ENCODE measurements at places on chromosomes 5 and 9.

DNA sequence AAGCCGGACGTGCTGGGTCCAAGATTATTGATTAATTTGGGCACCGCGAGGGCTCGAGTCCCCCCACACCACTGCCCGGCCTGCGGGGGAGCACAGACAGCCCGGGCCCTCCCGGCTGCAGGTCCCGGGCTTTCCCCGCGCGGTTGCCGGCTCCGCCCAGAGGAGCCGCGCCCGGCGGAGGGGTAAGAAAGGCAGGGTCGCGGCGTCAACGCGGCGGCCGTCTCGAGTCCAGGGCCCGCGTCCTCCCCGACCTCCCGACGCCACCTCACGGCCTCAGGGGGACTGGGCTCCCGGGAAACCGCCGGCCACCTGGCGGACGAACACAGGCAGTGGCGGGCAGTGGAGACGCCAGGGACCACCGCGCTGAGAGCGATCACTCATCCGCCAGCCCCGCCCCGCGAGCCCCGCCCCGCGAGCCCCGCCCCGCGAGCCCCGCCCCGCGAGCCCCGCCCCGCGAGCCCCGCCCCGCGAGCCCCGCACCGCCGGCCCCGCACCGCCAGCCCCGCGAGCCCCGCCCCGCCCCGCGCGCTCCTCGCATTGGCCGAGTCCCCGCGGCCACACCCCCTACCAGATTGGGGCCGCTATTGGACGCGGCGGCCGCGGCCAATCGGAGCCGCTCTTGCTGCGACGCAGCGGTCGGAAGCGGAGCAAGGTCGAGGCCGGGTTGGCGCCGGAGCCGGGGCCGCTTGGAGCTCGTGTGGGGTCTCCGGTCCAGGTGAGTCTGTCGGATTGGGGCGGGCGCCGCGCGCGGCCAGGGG, at the start of gene MRPL41:
TSS of gene MRPL41 (plus strand) at position 616 of the 758 bp plus-strand sequence. CDS start 203 bp downstream, outside the sequence.
- DNase-seq, result no peak

DNA sequence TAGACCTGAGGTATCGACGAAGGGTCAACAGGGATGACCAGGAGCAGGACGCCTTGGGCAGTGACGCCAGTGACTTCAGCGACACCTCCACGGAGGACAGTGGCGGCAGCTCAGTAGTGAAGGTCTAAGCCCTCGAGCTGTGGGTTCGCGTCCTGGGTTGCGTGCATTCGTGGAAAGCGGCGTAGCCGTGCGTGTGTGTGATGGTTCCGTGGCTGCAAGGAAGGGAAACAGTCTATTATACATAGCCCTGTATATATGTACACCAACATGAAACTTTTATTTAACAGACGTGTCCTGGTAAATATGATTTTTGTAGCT, 8.4 kb downstream of the PPP1R26 start:
- DNase-seq, result no peak

DNA sequence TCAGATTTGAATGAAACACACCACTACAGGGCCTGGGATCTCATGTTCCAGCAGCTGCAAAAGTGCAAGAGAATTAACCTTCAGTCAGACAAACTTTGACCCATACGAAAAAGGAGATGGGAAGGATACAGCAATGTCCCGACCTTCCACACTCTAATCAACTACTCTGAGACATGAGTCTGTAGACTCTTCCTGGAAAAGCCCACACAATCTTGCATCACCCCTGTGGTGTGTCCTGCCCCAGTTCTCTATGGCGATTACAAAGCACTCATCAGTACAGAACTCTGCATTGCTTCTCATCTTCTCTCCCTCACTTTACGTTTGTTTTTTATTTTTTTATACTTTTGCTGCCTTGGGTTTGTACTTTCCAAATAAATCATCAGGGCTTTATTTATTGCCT, 241.0 kb upstream of the KIF2A start:
- DNase-seq, result no peak

- no peak for DNase-seq
Observed at GRCh38 chr9:70493029-70493428, 78.6 kb upstream of the KLF9 start.

- DNase-seq, result no peak
Observed at GRCh38 chr9:89647366-89648128, 42.7 kb downstream of the GADD45G start.

- no peak for DNase-seq
Observed at GRCh38 chr5:148853868-148854267, 27.5 kb downstream of the ADRB2 start.

DNA sequence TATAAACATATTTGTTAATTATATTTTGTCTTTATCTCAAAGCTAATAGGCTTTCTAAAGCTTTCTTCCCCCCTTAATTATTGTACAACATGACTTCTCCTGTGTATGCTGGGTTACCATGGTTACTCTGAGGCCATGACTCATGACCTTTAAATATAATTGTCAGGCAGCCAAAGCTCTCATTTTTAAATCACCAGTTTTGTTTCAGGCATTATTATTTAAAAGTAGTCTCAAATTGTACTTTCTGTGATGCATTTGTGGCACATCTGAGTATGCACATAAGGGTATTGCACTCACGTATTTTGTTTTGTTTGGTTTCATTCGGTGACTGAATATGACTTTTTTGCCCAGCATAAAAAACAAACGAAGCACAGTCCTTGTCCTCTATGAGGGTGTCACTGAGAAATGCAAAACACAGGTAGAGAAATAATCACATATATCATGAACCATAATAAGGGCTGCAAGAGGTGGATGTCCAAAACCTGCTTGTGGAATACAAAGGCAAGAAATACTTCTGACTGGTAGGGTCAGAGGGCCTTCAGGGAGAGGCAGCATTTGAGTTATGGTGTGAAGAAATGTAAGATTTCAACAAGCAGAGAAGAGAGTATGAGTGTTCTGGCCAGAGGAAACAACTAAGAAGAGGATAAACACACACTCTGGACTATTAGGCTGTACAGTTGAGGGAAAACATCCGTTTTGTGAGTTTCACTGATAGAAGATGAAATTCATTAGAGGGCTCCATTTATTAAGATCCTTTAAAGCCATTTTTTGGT, 2.1 kb downstream of the CCDC192 start:
- DNase-seq, result no peak

DNA sequence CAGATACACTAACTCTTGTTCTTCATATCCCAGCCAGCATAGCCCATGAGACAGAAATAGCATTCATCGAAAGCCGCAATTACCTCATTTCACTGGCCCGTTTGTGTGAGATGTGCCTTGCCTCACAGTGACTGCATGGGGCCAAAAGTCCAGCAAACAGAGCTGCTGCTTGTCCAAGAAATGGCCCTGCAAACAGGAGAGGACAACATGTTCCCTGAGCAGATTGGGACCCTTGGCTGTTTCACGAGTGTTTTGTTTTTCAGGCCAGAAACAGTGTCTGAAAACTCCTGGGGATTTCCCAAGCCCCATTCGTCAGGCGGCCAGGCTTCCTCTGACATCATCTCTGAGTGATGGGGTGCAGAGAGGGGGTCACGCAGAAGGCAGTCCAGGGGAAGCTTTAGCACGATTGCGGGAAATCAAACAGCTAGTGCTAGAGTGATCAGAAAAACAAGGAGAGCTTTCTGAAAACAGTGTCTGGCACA, 503.6 kb upstream of the PAPPA start:
- DNase-seq, result no peak

GRCh38 chr9:6506571-6506970, 93.6 kb downstream of the UHRF2 start:
- DNase-seq, result no peak

- no peak for DNase-seq
Observed at GRCh38 chr9:89891591-89892304, 286.9 kb downstream of the GADD45G start.

DNA sequence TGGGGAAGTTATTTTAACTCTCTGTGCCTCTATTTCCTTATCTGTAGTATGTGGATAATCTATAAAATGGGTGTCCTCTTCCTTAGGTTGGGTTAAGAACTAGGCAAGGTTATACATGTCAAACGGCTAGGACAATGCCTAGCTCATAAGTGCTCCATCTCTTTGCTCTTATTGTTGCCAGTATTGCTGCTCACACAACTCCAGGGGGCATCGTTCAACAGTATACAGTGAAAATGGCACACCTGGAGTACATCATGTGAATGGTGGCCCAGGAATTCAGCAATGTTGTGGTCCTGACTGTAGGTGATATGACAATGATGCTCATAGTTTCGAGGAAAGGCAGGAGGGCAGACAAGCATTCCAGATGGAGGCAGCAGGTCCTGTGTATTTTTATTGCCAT, 30.1 kb downstream of the SLIT3 start:
- DNase-seq, result no peak

GRCh38 chr9:1871626-1872419, 143.3 kb upstream of the SMARCA2 start:
- no peak for DNase-seq

- DNase-seq, result no peak
Observed at GRCh38 chr9:99497641-99498040, 275.6 kb downstream of the SEC61B start.

DNA sequence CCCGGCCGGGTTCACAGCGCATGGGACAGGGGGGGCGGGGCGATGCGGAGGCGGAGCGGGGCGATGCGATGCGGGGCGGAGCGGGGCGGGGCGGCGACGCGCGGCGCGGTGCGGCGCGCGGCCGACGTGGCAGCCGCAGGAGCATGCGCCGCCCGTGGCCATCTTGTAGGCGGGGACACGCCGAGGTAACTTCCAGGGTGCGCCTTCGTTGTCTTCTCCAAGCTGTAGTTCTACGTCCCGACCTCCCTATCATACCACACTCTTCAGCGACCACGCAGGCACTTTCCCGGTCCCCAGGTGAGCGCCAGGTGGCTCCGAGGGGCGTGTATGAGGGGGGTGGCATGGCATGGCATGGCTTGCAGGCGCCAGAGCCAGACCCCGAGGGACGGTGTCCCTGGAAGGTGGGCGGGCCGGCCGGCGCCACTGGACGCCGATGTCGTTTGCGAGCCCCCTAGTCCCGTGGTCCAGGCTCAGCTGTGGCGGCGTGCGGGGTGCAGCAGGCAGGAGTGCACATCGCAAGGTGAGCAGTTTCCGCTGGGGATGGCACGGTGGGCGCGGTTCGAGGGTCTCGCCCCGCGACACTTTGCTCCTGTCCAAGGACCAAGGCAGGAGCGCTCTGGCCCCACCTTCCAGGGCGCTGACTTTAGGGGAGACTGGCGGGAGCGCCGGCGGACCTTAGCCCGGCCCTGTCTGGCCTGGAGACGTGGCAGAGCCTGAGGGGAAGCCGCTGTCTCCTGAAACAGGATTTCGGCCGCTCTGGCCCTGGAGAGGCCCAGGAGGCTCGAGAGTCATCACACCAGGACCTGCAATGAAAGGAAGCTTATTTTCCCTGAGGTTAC, at the start of gene PRRC1:
TSS of gene PRRC1 (plus strand) at position 161 of the 839 bp plus-strand sequence. CDS start 5,840 bp downstream, outside the sequence.
- DNase-seq, result peak; percentile 55

- DNase-seq, result no peak
Observed at GRCh38 chr9:129283705-129284606, 105.9 kb upstream of the IER5L start.

DNA sequence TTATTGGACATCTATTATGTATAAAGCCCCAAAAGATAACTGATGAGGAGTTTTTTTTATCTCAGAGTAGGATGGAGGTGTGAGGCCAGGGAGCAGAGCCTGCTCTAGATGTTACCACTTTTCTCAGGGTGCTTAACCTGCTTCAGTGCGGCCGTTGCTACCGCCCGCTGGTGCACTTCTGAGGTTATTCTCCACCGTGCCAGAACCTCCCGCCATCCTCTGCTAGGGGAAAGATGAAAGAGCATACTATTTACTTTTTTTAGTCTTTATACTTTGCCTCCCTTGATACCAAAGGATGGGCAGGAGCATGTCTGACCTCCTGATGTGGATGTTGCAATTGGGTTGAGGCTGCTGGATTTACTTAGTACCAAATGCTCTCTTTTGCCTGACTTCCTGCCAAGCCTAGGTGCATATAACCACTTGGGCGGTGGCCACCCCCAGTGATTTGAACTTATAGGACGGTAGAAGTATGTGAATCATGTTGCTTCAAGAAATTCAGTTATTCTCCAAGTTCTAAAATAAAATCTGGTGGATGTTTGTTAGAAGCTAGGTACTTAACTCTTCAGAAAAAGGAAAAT, 71.1 kb upstream of the HSPB3 start:
- DNase-seq, result no peak

GRCh38 chr9:37908698-37909186, 4.8 kb upstream of the SLC25A51 start:
- no peak for DNase-seq

DNA sequence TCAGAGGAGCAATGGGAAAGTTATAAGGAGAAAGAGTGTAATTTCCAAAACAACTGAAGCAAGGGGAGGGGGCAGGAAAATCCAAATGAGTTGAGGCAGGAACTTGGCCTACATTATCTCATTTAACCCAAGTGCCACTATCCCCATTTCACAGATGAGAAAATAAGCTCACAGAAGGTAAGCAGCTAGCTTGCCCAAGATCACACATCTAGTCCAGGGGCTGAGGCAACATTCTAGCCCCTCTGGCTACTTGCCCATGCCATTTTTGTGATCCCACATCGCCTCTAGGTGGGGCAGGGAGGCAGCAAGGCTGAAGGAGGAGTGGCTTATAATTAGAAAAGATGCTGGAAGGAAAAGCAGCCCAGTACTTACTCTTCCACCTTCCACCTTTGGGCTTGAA, 2.6 kb upstream of the PSIP1 start:
- DNase-seq, result no peak

DNA sequence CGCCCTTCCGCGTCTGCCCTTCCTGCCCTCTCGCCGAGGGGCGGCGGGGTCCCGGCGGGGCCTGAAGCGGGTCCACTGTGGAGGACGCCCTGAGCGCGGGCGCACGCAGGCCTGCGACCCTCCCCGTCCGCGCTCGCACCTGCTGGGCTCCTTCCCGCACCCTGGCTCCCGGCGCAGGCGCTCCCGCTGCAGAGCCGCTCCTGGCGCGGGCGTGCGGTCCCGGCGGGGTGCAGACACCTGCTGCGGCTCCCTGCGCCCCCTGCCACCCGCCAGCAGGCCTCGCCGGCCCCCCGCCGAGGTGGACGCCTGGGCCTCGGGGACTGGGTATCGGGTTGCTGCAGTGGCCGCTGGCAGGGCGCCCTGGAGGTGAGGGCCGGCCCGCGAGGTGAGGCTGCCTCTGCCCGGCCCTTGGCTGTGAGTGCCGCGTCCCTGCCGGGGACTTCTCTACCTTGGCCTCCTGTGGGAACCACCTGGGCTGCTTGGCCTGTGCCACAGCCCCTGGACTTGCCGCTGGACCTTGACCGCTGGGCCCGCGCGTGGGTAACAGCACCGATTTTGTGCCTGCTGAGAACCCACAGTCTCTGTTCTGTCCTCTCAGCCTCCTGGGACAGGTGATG, 627 bp downstream of the ARRDC1 start:
- DNase-seq, result no peak

- no peak for DNase-seq
Observed at GRCh38 chr9:89746385-89747116, 141.7 kb downstream of the GADD45G start.

GRCh38 chr9:8287501-8287900, 487.9 kb upstream of the DMAC1 start:
- DNase-seq, result no peak

DNA sequence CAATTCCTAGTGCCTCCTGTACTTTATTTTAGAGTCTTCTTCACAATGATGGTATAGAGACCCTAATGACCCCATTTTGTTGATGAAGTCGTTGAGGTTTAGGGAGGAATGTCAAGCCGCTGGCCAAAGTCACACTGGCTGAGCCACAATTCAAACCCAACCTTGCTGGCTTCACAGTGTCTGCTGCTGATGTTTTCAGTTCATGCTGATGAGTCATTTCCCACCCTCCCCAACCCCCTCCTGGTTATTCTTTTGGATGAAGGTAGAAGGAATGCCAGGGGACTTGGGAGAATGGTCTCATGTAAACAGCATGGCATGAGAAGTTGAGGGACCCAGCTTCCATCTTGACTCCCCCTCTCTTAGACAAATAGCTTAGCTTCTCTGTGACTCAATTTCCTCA, 68.6 kb downstream of the TMEM252 start:
- no peak for DNase-seq
